ENCODE measurements at places on chromosomes 5 and 9. TPM values are rescaled to one million over a fixed set of nuclear protein-coding genes. Genes with fewer than 3 reads are reported as not detected.

- DNase-seq: no peak
Measured at GRCh38 chr5:64149268-64149667, 16.4 kb upstream of the RNF180 start.

Gene SH3GL2
- total RNA-seq: 1.2 TPM

GRCh38 chr5:83492331-83492730, 20.8 kb downstream of the VCAN start:
- DNase-seq: no peak

DNA sequence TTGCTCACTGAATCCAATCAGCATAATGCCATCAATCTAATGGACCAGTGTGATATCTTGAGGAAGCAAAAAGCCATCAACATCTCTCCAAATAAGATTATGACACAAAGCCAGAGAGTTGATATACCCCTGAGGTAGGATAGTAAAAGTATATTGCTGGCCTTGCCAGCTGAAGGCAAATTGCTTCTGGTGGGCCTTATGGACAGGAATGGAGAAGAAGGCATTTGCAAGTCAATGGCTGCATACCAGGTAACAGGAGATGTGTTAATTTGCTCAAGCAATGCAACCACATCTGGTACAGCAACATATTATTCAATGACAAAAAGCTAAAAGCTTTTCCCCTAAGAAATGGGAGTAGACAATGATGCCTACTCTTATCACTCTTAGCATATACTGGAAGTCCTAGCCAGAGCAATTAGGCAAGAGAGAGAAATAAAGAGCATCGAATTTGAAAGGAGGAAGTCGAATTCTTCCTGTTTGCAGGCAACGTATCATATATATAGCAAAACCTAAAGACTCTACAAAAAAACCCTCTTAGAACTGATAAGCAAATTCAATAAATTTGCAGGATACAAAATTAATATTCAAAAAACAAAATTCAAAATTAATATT, 216.1 kb upstream of the RASA1 start:
- DNase-seq: no peak

- no peak for DNase-seq
Measured at GRCh38 chr5:87361536-87362213, 51.1 kb downstream of the CCNH start.

DNA sequence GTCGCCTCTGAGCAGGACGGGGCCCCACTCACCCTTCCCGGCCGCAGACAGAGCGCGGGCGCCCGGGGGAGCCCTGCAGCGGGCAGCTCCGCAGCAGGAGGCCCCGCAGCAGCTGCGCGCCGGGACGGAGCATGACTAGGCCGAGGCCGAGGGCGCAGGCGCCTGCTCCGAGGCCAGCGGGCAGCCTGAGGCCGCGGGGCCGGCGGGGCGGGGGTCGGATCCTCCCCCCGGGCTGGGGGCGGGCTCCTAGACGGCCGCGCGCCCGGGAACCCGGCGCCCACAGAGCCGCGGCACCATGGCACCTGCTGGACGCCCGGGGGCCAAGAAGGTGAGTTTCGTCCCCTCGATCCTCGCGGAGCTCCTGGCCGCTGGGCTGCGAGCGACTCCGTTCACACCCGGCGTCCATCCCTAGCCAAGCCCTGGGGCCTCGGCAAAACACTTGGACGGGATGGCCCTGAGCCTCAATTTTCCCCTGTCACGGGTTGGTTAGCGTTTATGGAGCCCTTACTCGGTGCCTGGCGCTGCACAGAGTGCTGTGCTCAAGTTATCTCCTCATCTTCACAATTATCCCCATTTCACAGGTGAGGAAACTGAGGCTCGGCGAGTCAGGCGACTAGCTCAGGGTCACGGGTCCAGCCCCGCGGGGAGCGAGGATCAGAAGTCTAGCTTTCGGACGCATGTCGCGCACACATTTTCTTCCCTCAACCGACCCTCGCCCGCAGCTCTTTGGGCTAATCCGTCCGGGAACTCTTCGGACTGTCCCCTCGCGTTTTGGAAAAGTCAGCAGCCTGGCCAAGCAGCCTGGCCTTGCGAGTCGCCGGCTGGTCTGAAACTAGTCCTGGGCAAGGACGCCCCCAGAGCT, at the start of the genes BHMT2 and DMGDH:
Gene BHMT2 (plus strand): TSS at position 280 of the 862 bp plus-strand sequence. CDS start 16 bp downstream, at position 296.
Gene DMGDH (minus strand): TSS at position 187 of the 862 bp plus-strand sequence. CDS start 54 bp downstream, at position 133.
- DNase-seq: no peak

GRCh38 chr9:126002476-126003350, 255.5 kb downstream of the PBX3 start:
- no peak for DNase-seq

Gene GARIN3
- not detected for total RNA-seq

- DNase-seq: no peak
Measured at GRCh38 chr9:88980740-88981203, 10.5 kb upstream of the S1PR3 start.

GRCh38 chr9:15416880-15417279, 5.8 kb upstream of the SNAPC3 start:
- DNase-seq: peak; percentile 45

DNA sequence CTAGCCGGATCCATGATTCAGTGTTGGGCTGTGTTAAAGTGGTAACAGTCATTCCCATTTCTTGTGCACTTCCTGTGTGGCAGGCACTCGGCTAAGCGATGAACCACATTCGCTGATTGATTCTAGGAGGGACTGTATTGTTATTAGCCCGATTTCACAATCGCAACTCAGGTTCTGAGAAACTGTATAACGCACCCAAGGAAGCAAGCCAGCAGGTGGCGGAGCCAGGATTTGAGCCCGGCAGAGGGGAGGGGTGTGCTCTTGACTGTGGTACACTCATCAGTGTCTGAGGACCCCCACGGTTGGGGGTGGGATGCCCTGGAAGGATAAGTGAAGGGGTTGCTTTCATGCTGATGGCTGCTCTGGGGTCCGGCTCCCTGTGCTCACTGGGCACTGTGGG, 34.7 kb downstream of the LRSAM1 start:
- no peak for DNase-seq

DNA sequence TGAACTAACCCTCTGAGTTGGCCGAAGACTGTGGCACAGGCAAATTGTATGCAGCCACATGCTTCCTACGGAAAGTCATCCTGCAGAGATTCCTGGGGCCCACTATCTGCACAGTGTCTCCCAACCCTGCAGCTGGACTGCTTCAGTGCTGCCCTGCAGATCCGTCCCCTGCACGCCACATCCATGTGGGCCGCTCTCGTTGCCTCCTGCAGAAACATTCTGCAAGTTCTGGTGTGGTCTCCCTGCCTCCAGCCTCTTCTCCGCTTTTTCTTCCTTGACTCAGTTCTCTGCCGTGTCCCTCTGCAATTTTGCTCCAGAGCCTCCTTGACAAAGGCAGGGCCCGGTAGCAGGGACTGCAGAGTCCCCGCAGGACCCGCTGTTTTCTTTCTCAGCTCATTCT, 249.0 kb downstream of the AOPEP start:
- no peak for DNase-seq

DNA sequence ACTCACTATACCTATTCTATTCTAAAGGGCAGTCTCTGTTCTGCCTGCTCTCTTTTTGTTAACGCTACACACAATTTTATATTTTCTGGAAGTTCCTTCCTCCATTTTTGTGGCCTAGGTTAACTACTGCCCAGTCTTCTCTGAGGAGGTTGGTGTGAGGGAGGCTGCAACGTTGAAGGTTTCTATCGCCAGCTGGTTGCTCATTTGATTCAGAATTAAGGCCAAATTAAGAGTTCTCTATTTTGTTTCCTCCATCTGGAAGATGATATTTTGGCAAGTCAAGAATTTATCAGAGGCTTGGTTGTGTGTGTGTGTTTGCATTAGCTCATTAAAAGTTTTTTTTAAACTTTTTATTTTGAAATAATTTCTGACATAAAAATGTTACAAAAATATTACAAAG, 175.1 kb downstream of the ARHGAP26 start:
- DNase-seq: no peak

DNA sequence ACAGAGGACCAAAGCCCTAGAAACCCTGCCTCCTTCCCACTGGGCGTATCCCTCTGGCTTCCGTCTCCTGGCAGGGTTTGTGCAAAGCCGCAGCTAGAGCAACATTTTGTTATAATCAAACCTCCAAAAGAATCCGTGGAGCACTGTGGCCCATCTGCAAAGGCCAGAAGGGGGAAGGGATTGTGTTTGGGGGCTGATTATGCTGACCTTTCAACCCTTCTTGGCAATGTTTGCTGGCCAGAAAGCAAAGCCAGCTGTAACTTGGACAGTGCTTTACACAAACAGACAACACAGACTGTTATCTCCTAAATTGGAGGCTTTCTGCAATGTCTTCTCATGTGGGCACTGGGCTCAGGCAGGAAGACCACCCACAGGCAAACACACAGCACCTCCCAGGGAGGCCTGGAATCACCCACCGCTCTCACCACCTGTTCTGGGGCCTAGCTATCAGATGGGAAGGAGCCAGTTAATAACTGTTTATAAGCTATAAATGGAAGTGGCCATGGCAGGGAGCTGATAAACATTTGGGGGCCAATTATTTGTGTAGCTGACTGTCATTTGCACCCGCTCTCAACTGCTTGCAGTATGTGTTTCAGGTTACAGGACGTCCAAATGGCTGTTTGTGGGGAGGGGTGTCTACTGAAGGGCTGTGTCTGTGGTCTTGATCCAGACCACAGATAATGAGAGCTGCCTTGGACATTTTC, 121.6 kb upstream of the ERCC6L2 start:
- no peak for DNase-seq

GRCh38 chr9:102106439-102106838, 368.0 kb upstream of the GRIN3A start:
- no peak for DNase-seq

Gene CCNJL
- 8.4 TPM for total RNA-seq

Gene ACTBL2
- total RNA-seq: not detected

GRCh38 chr5:157265714-157266285, at the start of gene CYFIP2:
TSS of gene CYFIP2 (plus strand) at chr5:157266123. CDS start at chr5:157285362, 19,239 bp downstream.
- DNase-seq: peak; percentile 90

Gene FAM221B
- total RNA-seq: not detected
